Femur (tissue), 1 donor: ENCODE measurements at places on chromosomes 4 and X.

DNA sequence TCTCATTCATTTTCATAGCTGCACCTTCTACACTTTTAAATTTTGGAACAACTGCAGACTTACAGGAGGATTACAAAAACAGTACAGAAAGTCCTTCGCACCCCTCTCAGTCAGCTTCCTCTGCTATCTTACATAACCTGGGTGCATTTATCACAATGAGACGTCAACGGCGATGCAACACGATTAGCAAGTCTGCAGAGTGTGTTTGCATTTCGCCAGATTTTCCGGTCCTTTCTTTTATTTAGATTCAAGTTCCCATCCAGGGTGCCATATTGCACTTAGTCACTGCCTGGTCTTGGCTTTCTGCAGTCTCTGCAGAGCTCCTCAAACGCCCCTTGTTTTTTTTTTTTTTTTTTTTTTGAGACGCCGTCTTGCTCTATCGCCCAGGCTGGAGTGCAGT is 85.9 kb downstream of the ASMT start:
- no peak for DNase-seq

- DNase-seq = no peak
Measured at GRCh38 chr4:38917481-38918025, 49.9 kb downstream of the FAM114A1 start.

GRCh38 chrX:45505214-45505613 is 304.5 kb upstream of the DIPK2B start:
- no peak for DNase-seq

GRCh38 chrX:25068340-25068739 is 52.6 kb upstream of the ARX start:
- DNase-seq = no peak
